ENCODE measurements at places on chromosomes 12 and 14.

GRCh38 chr14:60215520-60216420 lies 33.3 kb upstream of the PPM1A start:
- DNase-seq: no peak

DNA sequence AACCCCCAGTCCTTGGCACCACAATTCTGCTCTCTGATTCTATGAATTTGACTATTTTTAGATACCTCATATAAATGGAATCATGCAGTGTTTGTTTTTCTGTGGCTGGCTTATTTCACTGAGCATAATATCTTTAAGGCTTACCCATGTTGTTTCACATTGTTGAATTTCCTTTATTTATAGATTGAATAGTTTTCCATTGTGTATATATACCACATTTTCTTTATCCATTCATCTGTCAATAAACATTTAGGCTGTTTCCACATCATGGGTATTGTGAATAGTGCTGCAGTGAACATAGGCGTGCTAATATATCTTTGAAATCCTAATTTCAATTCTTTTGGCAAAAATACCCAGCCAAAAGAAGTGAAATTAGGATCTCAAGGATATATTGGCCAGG lies 126.7 kb upstream of the SLC38A2 start:
- DNase-seq: no peak

GRCh38 chr14:105311838-105312237 lies 2.7 kb upstream of the PACS2 start:
- no peak for DNase-seq

DNA sequence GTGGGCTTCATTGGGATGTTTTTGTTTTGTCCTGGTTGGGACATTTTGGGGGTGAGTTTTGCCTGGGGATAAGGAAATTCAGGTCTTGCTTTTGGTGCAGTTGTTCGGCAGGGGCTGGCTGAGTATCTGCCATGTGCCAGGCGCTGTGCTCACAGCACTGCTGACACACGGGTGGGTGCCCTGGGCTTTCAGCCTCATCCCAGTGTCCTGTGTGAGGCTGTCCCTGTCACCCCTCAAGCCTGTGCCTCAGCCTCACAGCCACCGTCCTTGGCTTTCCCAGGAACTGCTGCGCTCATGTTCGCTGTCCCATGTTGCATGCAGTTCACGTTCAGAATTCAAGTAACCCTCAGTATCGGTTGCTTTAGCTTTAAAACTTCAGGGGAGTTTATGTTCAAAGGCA lies 24.9 kb downstream of the XRCC3 start:
- DNase-seq: no peak

DNA sequence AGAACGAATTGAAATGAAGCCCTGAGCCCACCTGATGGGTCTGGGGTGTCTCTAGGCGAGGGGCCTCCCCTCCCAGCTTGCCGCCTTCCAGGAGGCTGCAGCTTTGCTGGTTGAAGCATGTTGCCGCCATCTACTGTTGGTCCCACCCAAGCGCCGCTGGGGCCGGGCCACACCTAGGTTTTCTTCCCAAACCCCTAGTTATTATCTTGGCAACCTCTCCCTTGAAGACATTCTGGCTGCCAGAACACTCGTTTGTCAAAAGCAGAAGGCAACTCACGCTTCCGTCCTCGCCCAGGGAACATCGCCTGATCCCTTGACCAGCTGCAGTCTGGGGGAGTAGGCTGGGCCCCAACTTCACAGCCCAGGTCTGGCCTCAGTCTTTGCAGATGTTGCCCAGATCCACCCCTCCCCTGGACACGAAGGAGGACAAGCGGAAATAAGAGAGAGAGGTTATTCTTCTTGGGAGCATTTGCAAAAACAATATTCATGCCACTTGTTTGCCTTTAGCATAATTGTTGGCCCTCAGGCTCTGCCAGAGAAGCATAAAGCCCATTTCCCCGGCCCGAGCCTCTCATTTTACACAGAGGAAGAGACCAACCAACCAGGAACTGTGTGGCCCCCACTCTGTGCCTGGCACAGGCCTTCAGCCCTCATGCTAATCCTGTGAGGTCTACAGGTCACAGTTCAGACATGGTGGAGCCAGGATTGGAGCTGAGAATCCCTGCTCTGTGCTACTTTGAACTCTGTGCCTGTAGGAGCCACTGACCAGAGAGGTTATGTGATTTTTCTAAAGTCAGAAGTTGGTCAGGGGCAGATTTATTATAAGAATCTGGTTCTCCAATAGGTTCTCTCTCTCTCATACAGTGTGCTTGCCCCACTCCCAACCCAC lies 6.8 kb downstream of the EMP1 start:
- no peak for DNase-seq

GRCh38 chr12:63013302-63013701 lies 78.4 kb upstream of the PPM1H start:
- no peak for DNase-seq

- no peak for DNase-seq
Observed at GRCh38 chr14:105397350-105397931, 897 bp upstream of the TEX22 start.

GRCh38 chr12:25755136-25755970 lies 202.3 kb upstream of the LMNTD1 start:
- no peak for DNase-seq
